Muscle of leg (tissue), 16 donors: ENCODE measurements at places on chromosomes 11 and 22. TPM values are rescaled to one million over a fixed set of nuclear protein-coding genes. Genes with fewer than 3 reads are reported as not detected.

The GRAMD1B gene
- 7.4 TPM for total RNA-seq

GRCh38 chr22:43205748-43206508, 19.0 kb upstream of the TTLL12 start:
- no peaks in the 10 kb centered on the region for H3K27me3 ChIP-seq
- no peaks in the 10 kb centered on the region for H3K36me3 ChIP-seq
- H3K4me1 ChIP-seq = peaks cover 13% of the 10 kb centered on the region

DNA sequence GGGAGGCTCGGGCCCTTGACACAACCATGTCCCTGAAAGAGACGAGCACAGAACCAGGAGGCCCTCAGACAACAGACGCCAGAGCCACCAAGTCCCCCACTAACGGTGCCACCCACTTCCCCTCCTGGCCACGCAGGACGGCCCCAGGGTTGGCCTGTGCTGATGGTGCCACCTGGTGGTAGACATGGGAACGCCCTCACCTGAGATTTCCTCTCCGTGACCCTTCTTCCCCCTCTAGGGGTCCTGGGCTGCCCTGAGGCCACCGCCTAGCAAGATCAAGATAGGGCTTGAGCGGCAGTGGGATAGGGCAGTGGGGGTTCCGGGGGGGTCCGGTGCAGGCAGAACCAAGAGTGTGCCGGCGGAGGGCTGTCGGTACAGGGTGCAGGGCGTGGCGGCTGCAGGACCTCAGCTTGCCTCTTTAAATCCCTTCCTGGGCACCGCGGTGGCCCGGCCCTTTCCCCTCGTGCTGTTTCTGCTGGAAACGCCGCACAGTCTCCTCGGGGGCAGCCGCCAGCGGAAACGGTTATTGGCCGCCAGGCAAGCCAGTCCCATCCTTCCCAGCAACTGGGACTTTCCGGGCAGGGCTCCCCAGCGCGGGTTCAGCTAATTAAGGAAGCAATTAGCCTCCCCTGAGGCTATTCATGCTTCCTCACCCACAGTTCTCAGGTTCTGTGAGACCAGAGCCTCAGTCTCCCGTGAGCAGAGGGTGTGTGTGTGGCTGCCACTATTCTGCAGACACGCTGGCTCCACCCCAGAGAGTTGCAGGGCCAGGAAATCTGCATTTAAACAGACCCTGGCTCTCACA, 5.5 kb upstream of the NFAM1 start:
- H3K4me3 ChIP-seq = peak overlapping the region; percentile 28
- no peaks in the 10 kb centered on the region for H3K36me3 ChIP-seq
- no peak overlapping the region for H3K27ac ChIP-seq

DNA sequence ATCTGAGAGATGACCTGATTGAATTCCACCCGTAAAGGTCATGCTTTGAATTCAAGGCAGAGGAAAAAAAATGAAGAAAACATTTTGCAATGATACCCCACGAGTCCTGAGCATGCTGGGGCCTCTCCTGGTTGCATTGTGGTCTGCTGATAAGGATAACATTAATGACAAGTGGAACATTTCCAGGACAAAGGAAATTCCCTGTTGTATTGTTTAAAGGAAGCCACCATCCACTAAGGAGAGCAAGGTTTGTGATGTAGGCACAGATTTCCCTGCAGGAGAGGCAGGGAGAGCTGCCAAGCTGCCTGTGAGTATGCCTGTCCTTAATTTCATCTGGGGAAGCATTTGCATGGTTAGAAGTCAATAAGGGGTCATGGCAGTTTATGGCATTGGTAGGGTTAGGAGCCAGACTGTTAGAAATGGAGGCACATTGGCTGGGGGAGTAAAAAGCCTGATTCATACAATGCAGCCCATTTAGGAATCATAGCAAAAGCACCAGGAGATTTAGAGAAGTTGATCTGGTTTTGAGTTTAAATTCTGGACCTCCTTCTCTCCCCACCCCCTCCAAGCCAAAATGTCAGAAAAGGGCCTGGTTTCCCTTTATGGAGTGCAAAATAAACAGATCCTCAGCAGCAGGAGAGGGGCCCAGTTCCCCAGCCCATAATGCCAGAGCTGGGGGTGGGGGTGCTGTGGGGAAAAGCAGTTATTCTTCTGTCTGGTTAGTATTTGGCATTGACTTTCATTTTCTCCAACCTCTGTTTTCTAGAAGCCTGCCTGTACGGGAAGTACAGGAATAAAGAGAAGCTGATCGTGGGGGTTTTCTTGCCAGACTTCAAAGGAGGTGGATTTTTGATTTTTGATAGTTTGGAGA, 22.1 kb downstream of the FLI1 start:
- no peak for DNase-seq
- H3K27me3 ChIP-seq = peaks cover 2% of the 10 kb centered on the region
- no peak overlapping the region for H3K4me3 ChIP-seq
- H3K36me3 ChIP-seq = no peaks in the 10 kb centered on the region

GRCh38 chr11:78217650-78218541, 29.2 kb downstream of the USP35 start:
- no peaks in the 10 kb centered on the region for H3K27me3 ChIP-seq
- H3K4me3 ChIP-seq = no peak overlapping the region
- H3K27ac ChIP-seq = no peak overlapping the region
- no peak for DNase-seq
- peaks cover 84% of the 10 kb centered on the region for H3K36me3 ChIP-seq

DNA sequence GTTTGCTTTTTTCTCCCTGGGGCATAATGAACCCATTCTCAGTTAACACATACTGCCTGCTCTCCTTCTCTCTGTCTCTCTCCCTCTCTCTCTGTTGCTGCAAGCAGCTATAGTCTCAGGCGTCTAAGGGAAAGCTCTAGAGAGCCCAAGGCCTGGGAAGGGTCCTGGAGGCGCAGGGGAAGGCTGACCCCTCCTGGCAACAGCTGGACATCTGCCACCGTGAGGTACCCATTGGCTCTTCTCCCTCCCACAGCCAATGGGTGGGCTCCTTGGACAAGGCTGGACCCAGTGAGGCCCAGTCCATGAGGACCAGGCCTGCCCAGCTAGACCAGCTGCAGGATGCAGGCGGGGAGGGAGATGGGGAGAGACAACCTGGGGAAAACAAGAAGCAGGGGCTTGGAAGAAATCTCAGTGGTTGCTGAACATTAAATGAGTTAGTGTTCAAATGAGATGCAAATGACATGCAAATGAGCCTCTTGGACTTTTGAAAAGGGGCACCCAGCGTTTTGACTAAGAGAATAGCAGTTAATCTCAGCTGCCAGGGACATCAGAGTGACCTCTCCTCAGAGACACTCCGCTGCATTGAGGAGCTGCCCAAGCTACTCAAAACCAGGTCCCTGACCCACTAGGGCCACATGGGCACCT, 349.7 kb downstream of the BUD13 start:
- no peak overlapping the region for H3K27ac ChIP-seq
- no peak overlapping the region for H3K4me3 ChIP-seq
- H3K27me3 ChIP-seq = peaks cover 11% of the 10 kb centered on the region
- no peak for DNase-seq

The TBX10 gene
- total RNA-seq = not detected

DNA sequence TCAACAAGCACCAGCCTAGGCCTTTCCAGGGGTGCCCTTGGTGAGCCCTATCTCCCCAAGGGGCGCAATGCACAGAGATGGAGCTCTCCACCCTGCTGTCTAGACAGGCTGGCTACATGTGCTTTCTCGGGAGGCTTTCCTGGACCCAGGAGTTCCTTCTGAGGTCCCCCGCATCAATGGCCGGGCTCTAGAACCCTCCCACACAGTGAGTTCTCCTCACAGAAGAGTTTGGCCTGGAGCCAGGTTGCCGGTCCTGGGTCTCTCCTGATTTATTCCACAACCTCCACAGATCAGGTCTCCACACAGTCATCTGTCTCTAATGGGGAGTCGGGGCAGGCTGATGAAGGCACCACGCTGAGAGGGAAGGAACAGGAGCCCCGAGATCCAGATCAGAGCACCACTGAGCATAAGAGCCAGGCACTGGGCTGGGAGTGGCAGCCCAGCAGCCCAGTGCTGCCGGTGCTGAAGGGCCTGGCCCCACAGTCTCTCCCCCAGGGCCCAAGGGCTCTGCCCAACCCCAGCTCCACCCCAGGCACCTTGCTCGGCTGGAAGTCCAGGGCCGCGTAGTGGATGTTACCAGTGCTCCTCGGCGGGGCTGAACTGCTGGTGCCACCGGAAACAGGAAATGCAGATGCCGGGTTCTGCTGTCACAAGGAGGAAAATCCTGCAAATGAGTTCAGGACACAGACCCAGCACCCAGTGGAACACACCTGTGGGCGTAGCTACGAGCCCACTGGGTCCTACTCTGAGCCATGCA, 44.7 kb downstream of the GAB4 start:
- H3K4me3 ChIP-seq = no peak overlapping the region
- H3K36me3 ChIP-seq = no peaks in the 10 kb centered on the region
- H3K27me3 ChIP-seq = no peaks in the 10 kb centered on the region
- no peak overlapping the region for H3K27ac ChIP-seq

DNA sequence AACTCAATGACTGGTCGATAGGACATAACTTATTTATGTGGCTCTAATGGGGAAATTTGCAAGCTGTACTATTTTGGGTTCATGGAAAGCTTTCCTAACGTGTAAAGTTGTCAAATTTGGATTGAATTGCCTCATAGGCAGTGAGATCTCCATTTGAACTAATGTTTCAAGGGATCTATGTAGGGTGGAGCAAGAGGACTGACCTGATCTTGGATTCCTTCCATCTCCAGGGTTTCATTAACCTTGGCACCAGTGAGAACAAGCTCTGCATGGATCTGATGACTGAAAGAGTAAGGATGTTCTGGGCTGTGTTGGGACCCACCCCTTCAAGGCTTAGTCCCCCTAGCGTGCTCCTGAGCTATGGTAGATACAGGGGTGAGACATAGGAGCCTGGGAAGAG, 2.1 kb downstream of the ACCSL start:
- H3K4me1 ChIP-seq = no peaks in the 10 kb centered on the region
- DNase-seq = no peak
- no peaks in the 10 kb centered on the region for H3K36me3 ChIP-seq
- peaks cover 8% of the 10 kb centered on the region for H3K27me3 ChIP-seq

GRCh38 chr11:43925932-43926505, 16.4 kb upstream of the C11orf96 start:
- no peaks in the 10 kb centered on the region for H3K27me3 ChIP-seq
- no peak for DNase-seq
- no peak overlapping the region for H3K27ac ChIP-seq
- H3K36me3 ChIP-seq = peaks cover 12% of the 10 kb centered on the region

The OR4C5 gene
- total RNA-seq = not detected

- DNase-seq = no peak
- no peaks in the 10 kb centered on the region for H3K27me3 ChIP-seq
- no peaks in the 10 kb centered on the region for H3K4me1 ChIP-seq
- H3K36me3 ChIP-seq = peaks cover 2% of the 10 kb centered on the region
- H3K27ac ChIP-seq = no peak overlapping the region
Observed at GRCh38 chr11:94588366-94588942, 21.3 kb downstream of the PIWIL4 start.

- no peak overlapping the region for H3K27ac ChIP-seq
- H3K36me3 ChIP-seq = no peaks in the 10 kb centered on the region
Observed at GRCh38 chr11:101428918-101429317, 154.9 kb downstream of the TRPC6 start.

The CHST1 gene
- total RNA-seq = 6.7 TPM

- peaks cover 2% of the 10 kb centered on the region for H3K4me1 ChIP-seq
- H3K36me3 ChIP-seq = peaks cover 20% of the 10 kb centered on the region
- H3K27ac ChIP-seq = no peak overlapping the region
- no peak for DNase-seq
- H3K4me3 ChIP-seq = no peak overlapping the region
Observed at GRCh38 chr11:46302866-46303265, 25.4 kb downstream of the CREB3L1 start.
